ENCODE measurements at places on chromosomes 2 and 18. TPM values are rescaled to one million over a fixed set of nuclear protein-coding genes. Genes with fewer than 3 reads are reported as not detected.

The MALT1 gene
- total RNA-seq = 37.6 TPM

DNA sequence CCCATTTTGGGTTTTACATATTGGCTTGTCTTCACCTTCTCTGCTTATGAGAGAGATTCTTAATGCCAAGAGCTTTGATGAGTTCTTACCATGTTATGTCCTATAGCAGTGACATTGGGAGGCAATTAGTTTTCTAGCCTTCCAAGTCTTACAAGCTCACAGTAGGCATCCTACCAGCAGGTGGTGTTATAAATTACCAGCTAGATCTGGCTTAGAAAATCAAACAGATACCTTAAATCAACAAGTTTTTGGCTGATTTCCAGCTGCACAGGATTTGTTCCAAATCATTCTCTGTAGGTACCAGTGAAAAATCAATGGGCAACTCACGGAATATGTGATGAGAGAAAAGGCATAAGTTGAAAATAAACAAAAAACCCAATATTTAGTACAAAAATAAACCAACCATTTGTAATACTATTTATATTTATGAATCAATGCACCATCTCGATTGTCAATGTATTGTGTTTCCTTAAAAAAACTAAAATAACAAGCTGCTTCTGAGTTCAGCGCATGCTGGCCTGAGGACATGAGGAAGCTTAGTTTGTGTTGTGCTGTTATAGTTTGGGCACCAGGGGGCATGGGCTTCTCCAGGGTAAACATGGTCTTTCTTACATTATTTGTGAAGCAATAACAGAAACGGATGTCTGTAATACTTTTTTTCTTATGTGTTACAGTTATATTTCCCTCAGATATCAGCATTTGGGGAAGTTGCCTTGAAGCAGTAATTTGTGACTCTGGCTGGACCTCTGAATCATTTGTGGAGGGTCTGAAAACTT, 34.1 kb upstream of the NXPH2 start:
- peak; percentile 26 for DNase-seq
- no peaks in the 10 kb centered on the region for H3K4me1 ChIP-seq
- no peaks in the 10 kb centered on the region for H3K27me3 ChIP-seq
- H3K27ac ChIP-seq = no peak overlapping the region
- no peaks in the 10 kb centered on the region for H3K36me3 ChIP-seq

The IL36RN gene
- total RNA-seq = 0.12 TPM

DNA sequence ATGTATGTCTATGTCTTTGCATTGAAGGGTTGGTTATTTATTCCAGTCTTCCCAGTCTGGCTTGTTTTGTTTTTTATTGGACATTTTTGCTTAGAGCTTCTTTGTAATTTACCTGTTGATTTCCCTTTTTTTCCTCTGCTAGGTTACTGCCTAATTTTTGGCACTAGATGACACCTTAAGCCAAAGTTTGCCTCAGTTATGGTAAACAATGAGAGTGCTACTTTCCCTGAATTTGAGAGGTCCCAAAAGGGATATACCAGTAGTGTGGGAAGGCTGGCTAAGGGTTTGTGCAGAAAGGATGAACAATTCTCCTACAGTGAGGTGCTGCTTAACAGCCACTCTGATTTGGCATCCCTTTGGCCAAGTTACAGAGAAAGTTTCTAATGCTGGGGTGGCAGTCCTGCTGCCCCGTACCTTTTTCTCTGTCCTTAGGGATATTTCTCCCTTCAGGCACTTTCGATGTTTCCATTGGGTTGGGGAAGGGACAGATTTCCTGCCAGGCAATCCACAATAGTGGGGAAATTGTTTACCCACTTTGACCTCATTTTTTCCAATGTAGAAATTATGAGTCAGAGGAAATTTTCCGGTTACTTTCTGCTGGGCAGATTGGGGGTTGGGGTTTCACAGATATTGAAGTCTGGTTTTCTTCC, 354.9 kb downstream of the PTPRM start:
- peak overlapping the region; percentile 36 for H3K4me3 ChIP-seq
- peaks cover 83% of the 10 kb centered on the region for H3K4me1 ChIP-seq
- peak overlapping the region; percentile 97 for H3K27ac ChIP-seq
- peak; percentile 48 for DNase-seq

DNA sequence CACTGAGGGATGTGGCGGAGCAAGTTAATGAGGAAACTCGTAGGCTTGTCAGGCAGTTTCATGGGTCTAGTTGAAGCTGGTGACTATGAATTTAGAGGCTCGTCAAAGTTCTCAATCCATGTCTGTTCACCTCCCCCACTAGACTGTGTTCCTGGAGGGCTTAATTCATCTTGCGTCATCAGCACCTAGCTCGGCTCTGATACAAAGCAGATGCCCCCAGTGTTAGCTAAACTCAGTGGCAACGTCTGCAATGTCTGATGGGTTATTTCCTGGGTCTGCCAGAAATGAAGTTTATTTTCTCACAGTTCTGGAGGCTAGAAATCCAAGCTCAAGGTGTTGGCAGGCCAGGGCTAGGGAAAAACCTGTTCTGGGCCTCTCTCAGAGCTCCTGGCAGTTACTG, 140.6 kb downstream of the PID1 start:
- DNase-seq = no peak
- no peak overlapping the region for H3K4me3 ChIP-seq
- H3K4me1 ChIP-seq = no peaks in the 10 kb centered on the region
- H3K27me3 ChIP-seq = no peaks in the 10 kb centered on the region
- no peak overlapping the region for H3K27ac ChIP-seq

- H3K36me3 ChIP-seq = no peaks in the 10 kb centered on the region
- no peaks in the 10 kb centered on the region for H3K4me1 ChIP-seq
- no peaks in the 10 kb centered on the region for H3K27me3 ChIP-seq
Observed at GRCh38 chr2:216787851-216788540, 71.9 kb downstream of the TNP1 start.

The C1QL2 gene
- not detected for total RNA-seq

All from Calu3 (cell line).